ENCODE measurements at places on chromosomes 2 and 18. TPM values are rescaled to one million over a fixed set of nuclear protein-coding genes. Genes with fewer than 3 reads are reported as not detected.

GRCh38 chr2:207126724-207127308 lies 38.9 kb downstream of the KLF7 start:
- DNase-seq = no peak

DNA sequence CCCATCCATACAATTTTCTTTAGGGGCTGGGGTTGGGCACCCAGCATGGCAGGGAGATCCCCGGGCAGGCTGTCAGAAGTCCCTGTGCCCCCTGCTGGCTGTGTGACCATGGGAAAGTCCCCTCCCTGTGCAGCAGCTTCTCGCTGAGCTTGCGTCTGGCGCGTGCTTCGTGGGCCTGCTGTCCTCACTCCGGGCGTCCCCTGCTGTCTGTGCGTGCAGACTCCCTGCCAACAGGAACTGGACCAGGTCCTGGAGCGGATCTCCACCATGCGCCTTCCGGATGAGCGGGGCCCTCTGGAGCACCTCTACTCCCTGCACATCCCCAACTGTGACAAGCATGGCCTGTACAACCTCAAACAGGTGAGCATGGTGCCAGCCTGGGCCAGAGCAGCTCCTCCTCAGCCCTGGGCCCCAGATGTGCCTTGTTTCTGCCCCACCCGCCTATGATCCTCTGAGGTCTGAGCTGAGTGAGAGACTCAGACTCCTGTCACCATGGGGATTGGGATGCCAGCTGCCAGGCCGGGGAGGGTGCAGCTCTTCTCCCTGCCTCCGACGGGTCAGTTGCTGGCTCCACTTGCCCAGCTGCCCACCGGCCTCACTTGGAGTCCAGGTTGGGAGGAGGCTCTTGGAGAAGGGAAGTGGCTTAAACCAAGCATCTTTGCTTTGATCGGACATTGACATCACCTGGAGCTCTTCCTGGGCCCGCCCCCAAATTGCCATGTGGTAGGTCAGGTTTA lies 28.6 kb downstream of the IGFBP2 start:
- no peak for DNase-seq

GRCh38 chr2:117785740-117786139 lies 28.8 kb upstream of the DDX18 start:
- DNase-seq = peak; percentile 43

DNA sequence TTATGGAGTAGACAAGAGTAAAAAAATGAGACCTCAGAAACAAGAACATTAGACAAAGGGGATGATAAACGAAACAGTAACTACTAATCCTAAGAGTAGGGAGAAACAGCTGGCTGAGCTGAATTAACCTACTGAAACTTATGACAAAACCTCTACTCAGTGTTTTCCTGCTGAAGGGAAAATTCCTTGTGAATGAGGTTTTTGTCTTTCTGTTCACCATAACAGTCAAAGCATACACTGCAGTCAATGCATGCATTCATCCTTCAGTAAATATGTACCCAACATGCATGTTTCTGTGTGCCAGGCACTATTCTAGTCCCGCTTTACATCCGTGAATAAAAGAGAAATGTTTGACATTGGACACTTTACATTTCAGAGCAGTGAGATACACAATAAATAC lies 805.6 kb upstream of the KLHL29 start:
- DNase-seq = no peak

DNA sequence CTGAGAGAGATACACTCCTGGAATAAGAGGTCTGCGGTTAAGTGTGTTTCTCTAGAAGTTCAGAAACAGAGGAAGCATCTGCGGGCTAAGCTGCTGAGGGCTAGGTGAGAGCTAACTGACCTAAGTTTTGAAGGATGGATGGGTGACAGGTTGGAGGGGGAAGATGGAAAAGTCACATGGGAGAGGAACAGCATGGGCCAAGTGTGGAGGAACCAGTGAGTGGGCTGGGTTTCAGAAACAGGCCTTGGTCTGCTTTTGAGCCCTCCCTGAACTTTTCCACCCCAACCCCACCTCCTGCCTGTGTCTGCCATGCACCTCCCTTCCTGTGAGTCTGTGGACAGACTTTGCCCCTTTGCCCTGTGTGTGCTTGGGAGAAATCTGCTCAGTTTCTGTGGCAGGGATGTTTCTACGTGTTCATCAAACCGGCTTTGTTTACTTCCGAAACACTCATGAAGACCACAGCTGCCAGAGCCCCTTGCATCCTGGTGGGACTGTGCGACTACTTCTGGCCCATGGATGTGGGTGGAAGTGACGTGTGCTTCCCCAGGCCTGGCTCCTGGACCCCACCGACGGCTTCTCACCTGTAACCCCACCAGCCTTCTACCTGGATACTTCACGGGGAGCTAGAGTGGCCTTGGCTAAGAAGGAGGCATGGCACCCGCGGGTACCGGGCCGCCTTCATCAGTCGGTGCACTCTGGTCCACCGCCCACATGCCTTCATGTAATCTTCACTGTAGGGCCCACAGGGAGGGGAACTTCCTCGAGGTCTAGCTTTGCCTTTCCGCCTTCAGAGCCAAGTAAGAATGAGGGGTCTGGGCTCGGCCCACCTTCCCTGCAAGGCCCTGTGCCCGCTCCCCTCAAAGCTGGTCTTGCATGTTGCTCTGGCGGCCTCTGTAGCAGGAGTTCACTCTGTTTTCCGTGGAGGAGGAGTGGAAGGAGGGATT lies 1.4 kb upstream of the HPCAL1 start:
- no peak for DNase-seq

DNA sequence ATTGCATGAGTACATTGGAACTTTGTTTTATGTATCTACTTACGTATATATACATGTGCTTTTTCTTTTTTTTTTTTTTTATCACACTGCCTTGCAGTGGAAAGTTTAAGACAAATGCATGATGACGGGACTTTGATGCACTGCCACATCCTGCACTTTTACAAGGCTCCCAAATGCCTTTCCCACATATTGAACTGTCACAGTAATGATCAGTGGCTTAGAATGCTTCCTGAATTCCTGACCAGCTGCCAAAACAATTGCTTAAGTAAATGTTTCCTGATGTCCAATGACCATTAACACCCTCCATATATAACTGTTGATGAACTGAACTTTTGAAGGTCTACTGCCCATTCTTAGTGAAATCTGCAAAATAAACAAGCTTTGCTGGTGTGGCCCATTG lies 60.2 kb downstream of the LYPD6B start:
- DNase-seq = peak; percentile 97

- DNase-seq = no peak
These were observed 15.6 kb upstream of the WDR75 start for GRCh38 chr2:189425676-189426075.

DNA sequence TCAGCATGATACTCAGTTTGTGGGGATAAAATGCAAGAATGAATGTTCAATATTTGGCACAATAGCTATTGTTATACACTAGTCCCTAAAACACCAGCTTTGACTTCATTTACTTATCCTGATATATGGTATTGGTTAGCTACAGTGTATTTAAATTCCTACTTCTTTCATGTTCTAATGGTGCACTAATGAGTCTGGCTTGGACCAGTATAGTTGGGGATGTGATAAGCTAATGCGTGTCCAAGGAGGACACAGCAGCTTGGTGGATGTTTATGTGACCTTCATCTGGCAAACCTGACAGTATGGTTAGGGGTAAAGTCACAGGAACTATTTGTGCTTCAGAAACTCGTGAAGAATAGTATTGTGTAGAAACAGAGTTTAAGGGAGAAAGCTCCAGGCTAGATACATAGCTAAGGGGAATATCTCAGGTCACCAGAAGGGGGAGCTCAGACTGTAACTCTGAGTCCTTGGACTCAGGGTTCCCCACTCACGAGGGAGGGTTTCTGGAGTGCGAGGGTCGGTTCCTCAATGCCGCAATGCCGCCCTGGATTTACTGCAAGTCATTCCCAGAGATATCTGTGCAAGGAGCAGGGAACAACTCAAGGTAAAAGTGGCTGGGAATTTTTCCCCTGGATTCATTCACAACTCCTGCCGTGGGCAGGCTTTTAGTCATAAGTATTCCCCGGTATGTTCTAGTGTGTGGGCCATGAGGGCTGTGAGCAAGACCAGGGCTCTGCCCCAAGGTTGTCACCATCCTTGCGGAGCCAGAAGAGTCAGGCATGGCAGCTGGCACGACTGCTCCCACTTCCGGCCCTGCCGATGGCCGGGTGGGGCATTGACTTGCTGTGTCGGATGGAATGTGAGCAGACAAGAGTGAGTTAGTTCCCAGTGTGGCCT lies 14.5 kb downstream of the IL1R2 start:
- DNase-seq = peak; percentile 41

DNA sequence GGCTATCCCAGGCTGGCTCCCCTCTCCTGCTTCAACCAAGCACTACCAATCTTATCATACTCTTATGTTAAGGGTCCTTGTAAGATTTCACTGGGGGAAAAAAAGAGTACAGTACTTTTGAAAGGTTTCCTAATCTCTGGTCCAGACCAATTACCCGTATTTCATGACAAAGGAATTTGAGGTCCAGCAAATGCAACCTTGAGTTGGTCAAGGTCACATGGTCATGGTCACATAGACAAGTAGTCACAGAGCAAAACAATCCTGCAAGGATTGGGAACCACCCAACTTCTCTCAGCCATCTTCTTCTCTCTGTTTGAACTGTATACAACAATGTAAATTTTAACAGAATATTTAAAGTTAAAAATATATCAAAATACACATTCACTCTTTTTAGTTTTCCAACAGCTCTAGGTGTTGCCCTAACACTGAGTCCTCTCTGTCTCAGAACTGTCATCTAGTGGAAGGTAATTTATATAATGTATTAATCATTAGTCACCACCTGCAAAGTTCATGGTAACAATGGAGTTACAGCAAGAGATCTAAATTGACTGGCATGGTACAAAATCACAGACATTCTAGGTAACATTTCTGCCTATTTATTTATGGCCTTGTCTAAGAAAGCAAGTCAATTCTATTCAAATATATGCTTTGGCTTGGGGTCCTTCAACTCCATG lies 21.5 kb downstream of the DTNB start:
- no peak for DNase-seq

- DNase-seq = no peak
These were observed 402.1 kb downstream of the ZNF521 start for GRCh38 chr18:24949908-24950307.

- DNase-seq = no peak
These were observed 113.6 kb downstream of the GCA start for GRCh38 chr2:162457490-162457889.

GRCh38 chr18:22556222-22557167 lies 138.8 kb upstream of the CTAGE1 start:
- DNase-seq = no peak

- peak; percentile 22 for DNase-seq
These were observed 1.4 kb upstream of the SETBP1 start for GRCh38 chr18:44679056-44679913.

GRCh38 chr2:62071760-62072680 lies 123.9 kb upstream of the B3GNT2 start:
- DNase-seq = no peak

DNA sequence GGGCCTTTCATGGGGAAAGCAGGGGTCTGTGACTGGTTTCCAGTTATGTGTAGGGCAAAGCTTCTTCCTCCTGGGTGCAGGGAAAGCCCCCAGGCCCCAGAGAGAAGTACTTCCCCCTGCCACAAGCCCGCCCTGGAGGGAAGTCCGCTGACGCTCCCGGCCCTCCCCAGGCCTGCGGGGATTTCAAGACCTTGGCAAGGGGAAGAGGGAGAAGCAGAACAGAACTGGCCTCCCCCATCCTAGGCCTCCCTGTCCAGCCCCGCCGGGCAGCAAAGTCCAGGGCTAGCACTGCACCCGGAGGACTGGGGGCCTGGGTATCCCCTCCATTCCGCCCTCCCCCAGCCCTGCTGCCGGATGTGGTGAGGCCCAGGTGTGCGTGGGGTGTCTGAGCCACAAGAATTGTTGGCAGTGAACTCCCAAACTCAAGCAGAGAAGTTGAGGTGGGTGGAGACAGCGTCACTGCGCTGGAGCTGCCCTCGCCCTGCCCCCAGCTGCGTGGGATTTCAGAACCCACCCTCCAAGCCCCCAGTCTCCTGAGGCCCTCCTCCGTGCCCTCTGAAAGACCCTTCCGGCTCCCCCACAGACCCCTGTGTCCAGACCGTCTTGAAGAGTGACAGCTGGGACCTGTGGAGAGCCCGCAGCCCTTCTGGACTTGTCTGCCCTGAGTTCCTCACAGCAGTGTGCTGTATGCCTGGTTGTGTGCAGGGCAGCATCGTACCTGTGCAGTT lies 1.1 kb upstream of the DUSP2 start:
- no peak for DNase-seq

- DNase-seq = no peak
These were observed 409.2 kb upstream of the SPHKAP start for GRCh38 chr2:228590681-228591080.

DNA sequence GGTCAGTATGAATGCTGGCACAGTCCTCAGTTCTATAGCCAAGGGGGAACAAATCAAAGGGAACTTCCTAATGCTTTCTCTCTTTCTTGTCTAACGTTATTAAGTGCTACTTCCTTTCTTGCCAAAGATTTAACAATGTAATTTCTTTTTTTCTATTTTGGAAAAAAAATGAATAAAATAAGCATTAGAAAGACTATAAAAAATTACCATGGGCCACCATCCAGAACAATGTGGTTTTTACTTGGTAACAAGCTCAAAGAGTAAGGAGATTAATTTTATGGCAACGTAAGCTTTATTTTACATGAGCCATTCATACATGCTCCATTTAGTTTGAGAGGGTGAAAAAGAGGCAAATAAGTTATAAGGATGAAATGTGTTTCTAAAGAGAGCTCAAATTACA lies 40.1 kb downstream of the SERPINE2 start:
- no peak for DNase-seq

GRCh38 chr18:10047237-10047636 lies 133.4 kb downstream of the VAPA start:
- peak; percentile 69 for DNase-seq

- peak; percentile 23 for DNase-seq
These were observed 276.4 kb downstream of the RPIA start for GRCh38 chr2:88967844-88968243.

TMEM37 gene
- total RNA-seq = 0.12 TPM

NRP2 gene
- 10.2 TPM for total RNA-seq

SLC9A4 gene
- total RNA-seq = 0.84 TPM

BOLA3 gene
- total RNA-seq = 238 TPM

TMEM131 gene
- total RNA-seq = 21.9 TPM

ALKAL2 gene
- not detected for total RNA-seq

STARD6 gene
- 0.26 TPM for total RNA-seq

HK2 gene
- 0.09 TPM for total RNA-seq

BMP10 gene
- total RNA-seq = 0.46 TPM

TRABD2A gene
- 10.6 TPM for total RNA-seq

NFATC1 gene
- 6.5 TPM for total RNA-seq

Data from A172 (cell line).